ENCODE measurements at places on chromosomes 16 and 17. TPM values are rescaled to one million over a fixed set of nuclear protein-coding genes. Genes with fewer than 3 reads are reported as not detected.

The SEC14L5 gene
- total RNA-seq: 0.29 TPM

DNA sequence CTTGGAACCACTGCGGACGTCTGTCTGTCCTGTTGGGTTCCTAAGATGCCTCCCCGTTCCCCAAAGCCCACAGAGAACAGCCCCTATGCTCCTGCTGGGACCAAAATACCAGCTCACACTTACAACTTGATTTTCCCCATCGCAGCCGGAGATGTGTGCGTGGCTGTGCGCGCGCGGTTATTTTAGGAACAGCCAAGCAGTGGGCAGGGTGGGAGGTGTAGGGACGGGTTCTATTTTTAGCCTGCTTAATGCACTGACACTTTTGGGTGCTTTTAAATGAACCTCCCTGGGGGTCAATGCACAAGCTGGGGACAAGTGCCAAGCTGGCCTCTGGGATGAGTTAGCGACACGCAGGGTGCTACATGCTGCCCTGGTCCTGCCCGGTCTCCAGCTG is 74.1 kb downstream of the KLHDC4 start:
- no peaks in the 10 kb centered on the region for H3K4me1 ChIP-seq
- DNase-seq: peak; percentile 91
- H3K4me3 ChIP-seq: no peak overlapping the region

The DNAAF1 gene
- total RNA-seq: 0.29 TPM

GRCh38 chr16:31072540-31073141 is 1.4 kb downstream of the ZNF668 start:
- DNase-seq: peak; percentile 96
- H3K27ac ChIP-seq: peak overlapping the region; percentile 93
- peaks cover 15% of the 10 kb centered on the region for H3K36me3 ChIP-seq
- H3K27me3 ChIP-seq: no peaks in the 10 kb centered on the region
- peak overlapping the region; percentile 94 for H3K4me3 ChIP-seq

DNA sequence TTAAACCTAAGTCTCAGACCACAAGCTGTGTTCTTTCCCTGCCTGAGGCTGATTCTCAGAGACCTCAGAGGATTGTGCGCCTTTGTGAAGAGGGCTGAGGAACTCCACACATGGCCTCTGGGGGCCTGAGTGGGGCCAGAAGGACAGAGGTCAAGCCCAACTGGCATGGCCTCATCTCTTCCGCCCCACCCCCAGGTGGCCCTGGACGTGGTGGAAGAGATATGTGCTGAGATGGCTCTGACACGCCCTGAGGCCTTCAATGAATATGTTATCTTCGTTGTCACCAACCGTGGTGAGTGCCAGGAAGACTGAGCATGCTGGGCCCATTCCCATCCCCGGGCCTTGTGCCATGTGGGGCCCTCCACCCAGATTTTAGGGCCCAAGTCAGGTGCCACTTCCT is 20.1 kb upstream of the ALKBH5 start:
- H3K36me3 ChIP-seq: no peaks in the 10 kb centered on the region
- H3K4me3 ChIP-seq: no peak overlapping the region
- no peak overlapping the region for H3K27ac ChIP-seq
- H3K27me3 ChIP-seq: no peaks in the 10 kb centered on the region

- no peaks in the 10 kb centered on the region for H3K27me3 ChIP-seq
- no peaks in the 10 kb centered on the region for H3K4me1 ChIP-seq
- H3K36me3 ChIP-seq: no peaks in the 10 kb centered on the region
- DNase-seq: no peak
- no peak overlapping the region for H3K27ac ChIP-seq
Measured at GRCh38 chr17:62723842-62724241, 84.3 kb downstream of the MARCHF10 start.

- H3K27me3 ChIP-seq: peaks cover 17% of the 10 kb centered on the region
- no peak for DNase-seq
- H3K4me3 ChIP-seq: no peak overlapping the region
- no peaks in the 10 kb centered on the region for H3K4me1 ChIP-seq
- H3K36me3 ChIP-seq: no peaks in the 10 kb centered on the region
Measured at GRCh38 chr17:79691931-79692330, 38.8 kb upstream of the ENPP7 start.

GRCh38 chr17:76968707-76969597 is 100.7 kb downstream of the MGAT5B start:
- no peak overlapping the region for H3K27ac ChIP-seq
- H3K27me3 ChIP-seq: peaks cover 55% of the 10 kb centered on the region
- no peaks in the 10 kb centered on the region for H3K36me3 ChIP-seq
- no peak for DNase-seq

- H3K4me3 ChIP-seq: no peak overlapping the region
- no peak for DNase-seq
- H3K27me3 ChIP-seq: no peaks in the 10 kb centered on the region
- no peaks in the 10 kb centered on the region for H3K36me3 ChIP-seq
Measured at GRCh38 chr16:59596693-59597092, 862.6 kb upstream of the GOT2 start.

The CACNG3 gene
- not detected for total RNA-seq

GRCh38 chr16:58125781-58126335 is 3.3 kb downstream of the CFAP20 start:
- H3K27ac ChIP-seq: peak overlapping the region; percentile 86
- no peaks in the 10 kb centered on the region for H3K36me3 ChIP-seq
- no peak overlapping the region for H3K4me3 ChIP-seq
- no peaks in the 10 kb centered on the region for H3K27me3 ChIP-seq

DNA sequence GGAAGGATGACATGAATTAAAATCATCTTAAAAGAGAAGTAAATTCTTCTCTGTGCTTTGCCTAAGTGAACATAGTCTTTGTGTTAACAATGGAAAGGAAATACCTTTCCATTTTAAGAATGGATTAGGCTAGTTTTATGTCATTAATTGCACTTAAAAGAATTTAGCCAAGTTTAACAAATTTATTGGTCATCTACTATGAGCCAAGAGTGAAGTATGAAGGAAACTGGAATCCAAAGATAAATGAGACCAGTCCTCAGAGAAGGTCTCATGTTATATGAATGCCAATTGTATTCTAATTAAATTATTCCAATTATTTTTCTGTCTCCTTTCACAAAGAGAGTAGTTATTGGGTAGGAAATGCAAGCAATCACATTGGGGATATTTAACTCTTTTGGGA is 741.3 kb upstream of the SOX9 start:
- no peaks in the 10 kb centered on the region for H3K36me3 ChIP-seq
- H3K4me1 ChIP-seq: peaks cover 7% of the 10 kb centered on the region
- no peak overlapping the region for H3K27ac ChIP-seq
- DNase-seq: no peak
- no peaks in the 10 kb centered on the region for H3K27me3 ChIP-seq

The PLCG2 gene
- total RNA-seq: 0.59 TPM

- no peak overlapping the region for H3K4me3 ChIP-seq
- H3K27me3 ChIP-seq: no peaks in the 10 kb centered on the region
- H3K4me1 ChIP-seq: no peaks in the 10 kb centered on the region
- H3K27ac ChIP-seq: no peak overlapping the region
Measured at GRCh38 chr16:65327346-65327745, 205.5 kb upstream of the CDH11 start.

DNA sequence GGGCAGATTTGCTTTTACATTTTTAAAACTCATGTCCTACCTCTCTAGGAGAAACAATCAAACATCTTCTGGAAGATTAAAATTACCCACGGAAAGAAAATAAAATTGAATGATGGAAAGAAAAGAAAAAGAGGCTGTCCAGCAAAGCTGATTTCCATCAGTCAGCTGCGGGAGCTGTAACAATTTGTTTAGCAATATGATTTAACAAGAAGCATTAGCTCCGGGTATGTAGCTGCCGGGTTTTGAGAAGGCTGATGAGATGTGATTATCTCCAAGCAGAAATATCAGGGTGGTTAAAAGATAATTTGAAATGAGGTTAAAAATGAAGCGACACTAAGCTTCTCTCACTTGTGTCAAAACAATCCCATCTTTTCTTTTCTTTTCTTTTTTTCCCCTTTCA is 608.9 kb upstream of the SALL1 start:
- H3K36me3 ChIP-seq: no peaks in the 10 kb centered on the region
- H3K4me1 ChIP-seq: no peaks in the 10 kb centered on the region
- no peak overlapping the region for H3K27ac ChIP-seq

The G6PC1 gene
- total RNA-seq: not detected

DNA sequence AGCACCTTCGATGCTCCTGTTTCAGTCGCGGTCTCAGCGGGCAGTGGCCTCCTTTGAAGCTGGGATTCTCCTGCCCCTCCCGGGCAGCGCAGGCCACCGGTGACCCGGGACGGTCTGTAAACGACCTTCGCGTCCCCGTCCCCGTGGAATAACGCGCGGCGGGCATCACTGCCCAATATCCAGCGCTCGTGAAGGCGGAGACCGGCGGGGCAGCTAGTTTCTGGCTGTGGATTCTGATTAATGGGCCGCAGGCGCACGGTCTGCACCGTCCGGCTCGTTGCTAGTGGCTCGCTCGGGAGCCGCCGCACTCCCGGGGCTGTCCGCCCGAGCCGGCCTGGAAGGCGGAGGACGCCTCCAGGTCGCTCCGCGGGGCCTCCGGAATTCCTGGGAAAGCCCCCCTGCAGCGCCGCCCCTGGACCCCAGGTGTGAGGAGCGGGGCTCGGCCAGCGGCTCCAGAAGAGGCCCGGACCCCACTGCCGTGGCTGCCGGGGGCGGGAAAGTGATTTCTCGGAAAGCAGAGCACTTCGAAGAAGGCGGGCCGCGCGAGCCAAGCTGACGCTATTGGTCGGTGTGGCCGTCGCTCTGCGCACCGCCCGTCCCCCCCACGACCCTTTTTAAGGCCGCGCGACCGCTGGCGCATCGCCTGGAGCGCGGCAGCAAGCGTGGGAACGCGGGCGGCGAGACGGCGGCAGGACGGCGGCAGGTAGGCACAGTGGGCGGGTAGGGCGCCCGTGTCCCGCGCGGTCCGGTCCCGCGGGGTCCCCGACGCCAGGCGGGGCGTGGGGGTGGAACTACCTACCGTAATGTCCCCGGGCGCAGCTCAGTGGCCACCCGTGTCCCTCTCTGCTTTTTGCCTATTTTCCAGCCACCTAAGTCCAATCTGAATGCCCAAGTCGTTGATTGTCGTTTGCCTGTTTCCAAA is at the start of gene IRF8:
TSS of gene IRF8 (plus strand) at position 642 of the 922 bp plus-strand sequence. CDS start 3,854 bp downstream, outside the sequence.
- H3K4me1 ChIP-seq: no peaks in the 10 kb centered on the region
- peak; percentile 73 for DNase-seq
- H3K36me3 ChIP-seq: no peaks in the 10 kb centered on the region
- H3K4me3 ChIP-seq: peak within 1 kb of the TSS; percentile 33
- H3K27ac ChIP-seq: no peak within 1 kb of the TSS

DNA sequence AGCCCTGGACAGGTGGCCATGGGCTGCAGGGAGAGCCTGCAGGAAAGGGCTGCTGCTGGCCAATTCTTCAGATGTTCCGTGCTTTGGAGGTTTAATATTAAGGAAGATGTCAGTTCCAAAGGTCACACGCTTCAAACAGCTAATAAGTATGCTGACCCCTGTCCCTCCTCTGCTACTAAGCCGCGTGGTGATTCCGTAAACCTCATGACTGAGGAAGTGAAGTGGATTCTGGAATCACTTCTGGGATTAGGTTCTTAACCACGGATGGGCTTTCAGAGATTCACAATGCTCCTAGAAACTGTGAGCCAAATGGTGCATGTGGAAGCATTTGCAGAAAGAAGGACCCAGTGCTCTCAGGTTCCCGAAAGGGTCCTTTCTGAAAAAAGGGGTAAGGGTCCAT is 28.5 kb upstream of the ERN1 start:
- H3K4me1 ChIP-seq: no peaks in the 10 kb centered on the region
- H3K27ac ChIP-seq: no peak overlapping the region
- H3K4me3 ChIP-seq: no peak overlapping the region
